ENCODE measurements at places on chromosomes 11 and 22. TPM values are rescaled to one million over a fixed set of nuclear protein-coding genes. Genes with fewer than 3 reads are reported as not detected.

Gene DDX25
- not detected for total RNA-seq

Gene SLC29A2
- total RNA-seq, result 25.5 TPM

Gene C11orf42
- total RNA-seq, result not detected

Gene SCUBE2
- total RNA-seq, result 0.18 TPM

Gene POU2AF2
- not detected for total RNA-seq

- H3K27ac ChIP-seq, result no peak overlapping the region
- H3K4me3 ChIP-seq, result no peak overlapping the region
- no peak for DNase-seq
- H3K27me3 ChIP-seq, result no peaks in the 10 kb centered on the region
These were observed 1176.4 kb downstream of the BRD1 start for GRCh38 chr22:48651036-48651890.

- no peaks in the 10 kb centered on the region for H3K4me1 ChIP-seq
- no peak overlapping the region for H3K27ac ChIP-seq
- no peaks in the 10 kb centered on the region for H3K27me3 ChIP-seq
- no peaks in the 10 kb centered on the region for H3K36me3 ChIP-seq
- no peak overlapping the region for H3K4me3 ChIP-seq
- peak; percentile 51 for DNase-seq
These were observed 2.1 kb downstream of the LGALS12 start for GRCh38 chr11:63508009-63508408.

DNA sequence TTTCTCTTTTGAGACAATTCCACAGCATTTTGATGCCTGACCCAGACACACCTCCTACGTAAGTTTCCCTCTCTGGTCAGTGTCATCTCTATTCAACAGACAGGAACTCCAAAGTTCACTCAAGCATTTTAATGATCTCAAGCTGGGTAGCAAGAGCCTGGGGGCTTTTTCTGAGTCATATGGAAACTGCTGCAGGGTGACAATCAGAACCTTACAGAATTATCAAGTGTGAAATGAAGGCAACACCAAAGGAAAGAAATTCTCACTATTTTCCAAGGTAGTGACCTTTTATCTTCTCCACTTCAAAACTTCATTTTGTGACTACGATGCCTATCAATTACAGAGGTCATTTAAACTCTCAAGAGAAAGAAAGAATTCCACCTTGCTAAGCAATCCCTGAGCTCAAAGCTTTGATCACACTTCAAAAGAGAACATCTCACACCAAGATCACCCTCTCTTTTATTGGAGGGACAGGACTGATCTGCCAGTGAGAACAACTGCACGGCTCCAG, 229.0 kb upstream of the ZC3H12C start:
- no peaks in the 10 kb centered on the region for H3K36me3 ChIP-seq
- H3K4me3 ChIP-seq, result no peak overlapping the region
- H3K27me3 ChIP-seq, result no peaks in the 10 kb centered on the region
- DNase-seq, result peak; percentile 15
- H3K27ac ChIP-seq, result no peak overlapping the region
- H3K4me1 ChIP-seq, result peaks cover 6% of the 10 kb centered on the region

DNA sequence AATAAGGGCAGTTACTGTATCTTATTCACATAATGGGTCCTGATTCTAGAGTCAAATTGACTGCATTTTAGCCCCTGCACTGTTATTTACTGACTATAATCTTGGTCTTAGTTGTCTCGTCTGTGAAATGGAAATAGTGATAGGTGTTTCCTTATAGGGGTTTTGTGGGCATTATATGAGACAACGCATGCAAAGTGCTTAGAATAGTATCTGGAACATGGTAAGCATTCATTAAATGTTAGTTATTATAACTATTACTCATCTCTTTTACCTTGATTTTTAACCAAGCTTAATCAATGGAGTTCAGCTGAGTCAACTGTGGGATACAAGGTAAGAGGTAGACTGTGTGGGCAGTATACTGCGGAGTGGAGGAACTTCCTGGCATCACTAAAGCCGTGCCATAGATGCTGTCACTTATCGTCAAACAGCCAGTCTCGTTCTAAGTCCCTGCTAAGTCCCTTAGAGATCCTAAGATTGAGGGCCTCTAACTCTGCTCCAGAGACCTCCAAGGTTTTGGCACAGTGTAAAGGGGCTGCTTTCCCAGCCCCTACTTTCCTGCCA, 2.6 kb upstream of the ZC3H12C start:
- H3K4me1 ChIP-seq, result peaks cover 34% of the 10 kb centered on the region
- H3K4me3 ChIP-seq, result no peak overlapping the region
- no peaks in the 10 kb centered on the region for H3K27me3 ChIP-seq
- H3K36me3 ChIP-seq, result no peaks in the 10 kb centered on the region
- no peak overlapping the region for H3K27ac ChIP-seq
- DNase-seq, result no peak

DNA sequence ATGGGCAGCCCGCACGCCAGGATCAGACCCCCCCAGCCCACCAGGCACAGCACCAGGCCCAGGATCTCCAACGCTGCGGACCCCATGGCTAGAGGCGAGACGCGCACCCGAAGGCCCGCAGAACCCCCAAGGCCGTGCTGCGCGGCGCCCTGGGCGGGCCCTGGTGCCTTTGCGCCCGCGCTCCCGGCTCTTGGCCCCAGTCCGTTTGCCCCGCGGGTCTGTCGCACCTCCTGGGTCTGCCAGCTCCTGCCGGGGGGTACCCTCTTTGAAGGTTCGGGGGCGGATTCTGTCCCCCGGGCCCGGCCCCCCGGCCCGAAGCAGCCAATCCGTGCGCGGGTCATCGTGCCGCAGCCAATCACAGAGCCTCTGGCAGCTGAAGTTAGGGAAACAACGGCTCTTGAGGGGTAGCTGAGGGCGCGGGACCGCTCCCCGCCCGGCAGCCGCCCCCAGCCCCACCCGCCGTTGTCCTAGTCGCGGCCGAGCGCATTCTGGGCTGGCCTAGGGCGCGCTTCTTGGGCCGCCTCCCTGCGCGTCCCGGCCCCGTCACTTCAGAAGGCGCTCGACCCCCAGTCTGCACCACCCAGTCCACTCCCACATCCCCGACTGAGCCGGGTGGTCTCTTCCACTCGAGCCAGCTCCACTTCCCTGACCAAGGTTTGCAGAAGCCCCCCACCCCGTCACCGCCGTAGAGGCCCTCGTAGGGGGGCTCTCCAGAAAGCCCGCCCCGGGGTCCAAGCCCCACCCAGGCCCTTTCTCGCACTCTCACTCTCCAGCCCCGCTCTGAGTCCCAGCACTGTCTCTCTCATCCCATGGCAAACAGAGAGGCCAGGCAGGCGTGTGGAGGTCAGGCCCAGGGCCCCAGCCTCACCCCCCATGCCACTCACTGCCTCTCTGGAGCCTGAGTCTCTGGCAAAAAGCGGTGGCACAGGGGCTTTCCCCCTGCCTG, at the start of gene CLDN5:
Gene CLDN5 (minus strand): TSS at position 241 of the 946 bp plus-strand sequence. CDS start 155 bp downstream, at position 86.
- H3K4me3 ChIP-seq, result no peak within 1 kb of the TSS
- DNase-seq, result no peak
- H3K36me3 ChIP-seq, result no peaks in the 10 kb centered on the region
- H3K4me1 ChIP-seq, result peaks cover 11% of the 10 kb centered on the region
- no peak within 1 kb of the TSS for H3K27ac ChIP-seq
- H3K27me3 ChIP-seq, result no peaks in the 10 kb centered on the region

GRCh38 chr11:121557348-121557747, 104.6 kb upstream of the SORL1-AS1 start:
- no peak overlapping the region for H3K4me3 ChIP-seq
- H3K36me3 ChIP-seq, result peaks cover 19% of the 10 kb centered on the region
- no peak overlapping the region for H3K27ac ChIP-seq
- DNase-seq, result peak; percentile 40
- H3K4me1 ChIP-seq, result peaks cover 23% of the 10 kb centered on the region

- no peak for DNase-seq
- no peaks in the 10 kb centered on the region for H3K4me1 ChIP-seq
These were observed 8.1 kb downstream of the SHANK2 start for GRCh38 chr11:71244116-71244810.

DNA sequence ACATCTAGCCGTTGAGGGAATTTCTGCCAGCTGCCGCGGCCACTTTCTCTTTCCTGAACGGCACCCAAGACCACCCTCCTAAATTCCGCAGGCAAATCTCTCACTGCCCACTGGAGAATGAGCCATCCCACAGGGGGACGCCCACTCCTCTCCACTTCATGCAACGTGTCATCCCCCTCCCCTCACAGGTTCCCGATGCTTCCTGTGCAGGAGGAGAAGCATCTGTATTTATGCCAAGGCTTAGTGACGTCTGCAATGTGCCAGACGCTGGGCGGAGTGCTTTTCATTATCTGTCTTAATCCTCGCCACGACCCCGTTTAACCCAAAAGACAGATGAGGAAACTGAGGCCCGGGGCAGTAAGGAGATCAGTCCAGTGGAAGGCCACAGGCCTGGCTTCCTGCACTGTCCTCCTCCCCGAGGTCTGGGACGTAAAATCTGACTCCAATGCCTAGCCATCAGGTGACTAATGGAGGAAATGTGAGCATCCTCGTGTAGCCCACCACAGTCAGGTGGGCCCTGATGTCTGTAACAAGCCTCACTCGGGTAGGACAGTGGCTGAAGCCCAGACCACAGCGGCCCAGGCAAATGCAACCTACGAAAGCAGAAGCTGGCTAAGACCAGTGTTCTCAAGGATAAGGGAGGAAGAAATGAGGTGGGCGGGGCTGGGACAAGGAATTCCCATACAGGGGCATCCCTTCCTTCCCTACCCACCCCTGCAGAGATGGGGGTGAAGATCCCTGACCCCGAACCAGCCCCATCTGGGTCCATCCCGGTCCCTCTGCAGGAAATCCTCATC, 23.1 kb downstream of the MN1 start:
- no peaks in the 10 kb centered on the region for H3K36me3 ChIP-seq
- no peaks in the 10 kb centered on the region for H3K27me3 ChIP-seq
- no peak overlapping the region for H3K27ac ChIP-seq
- no peak overlapping the region for H3K4me3 ChIP-seq

- no peaks in the 10 kb centered on the region for H3K36me3 ChIP-seq
- no peak overlapping the region for H3K27ac ChIP-seq
- H3K27me3 ChIP-seq, result no peaks in the 10 kb centered on the region
- no peak overlapping the region for H3K4me3 ChIP-seq
- DNase-seq, result peak; percentile 24
- peaks cover 2% of the 10 kb centered on the region for H3K4me1 ChIP-seq
These were observed 54.3 kb upstream of the CLMP start for GRCh38 chr11:123249354-123249753.

DNA sequence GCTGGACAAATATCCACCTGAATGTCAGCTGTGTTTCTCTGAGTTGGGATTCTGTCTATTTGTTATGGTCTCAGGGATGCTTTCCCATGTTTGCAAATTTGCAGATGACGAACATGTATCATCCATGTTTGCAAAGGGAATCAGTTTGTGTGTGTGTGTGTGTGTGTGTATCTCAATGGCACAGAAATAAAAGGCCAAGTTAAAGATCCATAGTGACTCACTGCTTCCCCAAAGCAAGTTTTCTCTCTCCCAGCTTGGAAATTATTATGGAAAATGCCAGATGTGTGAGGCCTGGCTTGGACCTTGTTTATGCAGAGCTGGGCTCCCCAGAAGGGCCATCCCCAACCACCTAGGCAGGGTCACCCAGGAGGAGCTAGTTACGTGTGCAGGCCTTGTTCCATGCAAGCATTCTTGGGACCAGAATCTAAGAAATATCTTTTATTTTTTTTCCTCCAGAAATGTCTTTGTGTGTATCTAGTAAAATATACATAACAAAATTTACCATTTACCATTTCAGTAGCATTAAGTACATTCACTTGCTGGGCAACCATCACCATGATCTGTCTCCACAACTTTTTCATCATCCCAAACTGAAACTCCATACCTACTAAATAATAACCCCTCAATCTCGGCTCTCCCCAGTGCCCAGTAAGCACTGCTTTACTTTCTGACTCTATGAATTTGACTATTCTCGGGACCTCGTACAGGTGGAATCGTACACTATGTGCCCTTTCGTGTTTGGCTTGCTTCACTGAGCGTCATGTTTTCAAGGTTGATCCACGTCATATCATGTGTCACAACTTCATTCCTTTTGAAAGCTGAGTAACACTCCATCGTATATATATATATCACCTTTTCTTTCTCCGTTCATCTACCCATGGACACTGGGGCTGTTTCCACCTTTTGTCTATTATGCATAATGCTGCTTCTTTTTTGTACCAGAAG, 56.6 kb upstream of the WNT7B start:
- no peaks in the 10 kb centered on the region for H3K27me3 ChIP-seq
- H3K36me3 ChIP-seq, result no peaks in the 10 kb centered on the region
- no peak overlapping the region for H3K27ac ChIP-seq
- no peak for DNase-seq
- H3K4me1 ChIP-seq, result peaks cover 16% of the 10 kb centered on the region

DNA sequence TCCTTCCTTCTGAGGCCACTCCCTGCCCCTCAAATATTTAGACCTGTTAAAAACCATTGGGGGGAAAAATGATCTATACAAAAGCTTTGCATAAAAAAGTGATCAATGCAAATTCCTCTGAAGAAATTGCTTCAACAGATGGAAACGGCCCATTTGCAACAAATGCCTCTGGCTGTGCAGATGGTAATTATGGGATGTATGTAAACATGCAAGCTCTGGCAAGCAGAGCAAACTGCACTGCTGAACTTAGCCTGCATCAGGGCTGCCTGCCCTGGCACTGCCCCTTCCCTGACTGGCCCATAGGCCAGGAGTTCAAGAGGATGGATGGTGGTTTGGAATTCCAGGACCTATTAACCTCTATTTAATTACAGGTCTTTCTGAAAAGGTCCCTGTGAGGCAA, 388.7 kb downstream of the MIAT start:
- DNase-seq, result no peak
- no peaks in the 10 kb centered on the region for H3K4me1 ChIP-seq
- H3K4me3 ChIP-seq, result no peak overlapping the region
- no peak overlapping the region for H3K27ac ChIP-seq

DNA sequence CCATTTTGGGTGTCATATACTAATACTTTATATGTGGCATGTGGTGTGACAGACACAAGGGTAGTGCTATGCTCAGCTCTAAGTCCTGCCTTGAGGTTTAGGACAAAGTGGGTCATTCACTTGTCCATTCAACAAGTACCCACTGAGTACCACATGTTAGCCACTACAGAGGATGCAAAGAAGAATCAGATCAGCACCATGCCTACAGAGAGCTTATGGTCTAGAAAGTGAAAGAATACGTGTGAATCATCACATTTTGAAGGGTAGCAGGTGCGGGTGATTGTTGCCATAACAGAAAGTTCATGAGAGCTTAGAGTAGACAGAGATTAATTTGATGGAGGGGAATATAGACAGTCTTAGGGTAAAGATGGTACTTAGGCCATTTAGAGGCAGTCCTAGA, 18.3 kb downstream of the CLMP start:
- peaks cover 64% of the 10 kb centered on the region for H3K4me1 ChIP-seq
- no peak overlapping the region for H3K4me3 ChIP-seq
- H3K27ac ChIP-seq, result no peak overlapping the region
- no peak for DNase-seq
- H3K36me3 ChIP-seq, result peaks cover 13% of the 10 kb centered on the region

GRCh38 chr11:115385226-115385625, 119.0 kb downstream of the CADM1 start:
- no peaks in the 10 kb centered on the region for H3K27me3 ChIP-seq
- H3K4me3 ChIP-seq, result no peak overlapping the region
- no peak for DNase-seq

DNA sequence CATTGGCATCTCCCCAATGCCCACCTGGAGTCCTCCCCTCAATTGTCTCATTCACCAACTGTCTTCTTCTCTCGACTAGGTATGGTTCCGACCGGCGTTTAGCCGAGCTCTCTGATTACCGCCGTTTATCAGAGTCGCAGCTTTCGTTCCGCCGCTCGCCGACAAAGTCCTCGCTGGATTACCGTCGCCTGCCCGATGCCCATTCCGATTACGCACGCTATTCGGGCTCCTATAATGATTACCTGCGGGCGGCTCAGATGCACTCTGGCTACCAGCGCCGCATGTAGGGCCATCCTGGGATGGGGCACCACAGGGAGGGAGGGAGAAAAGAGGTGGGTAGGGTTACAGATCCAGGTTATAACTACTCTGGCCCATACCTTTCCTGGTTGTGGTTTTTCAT, 10.0 kb downstream of the RBM14 start:
- H3K27me3 ChIP-seq, result no peaks in the 10 kb centered on the region
- no peak overlapping the region for H3K4me3 ChIP-seq
- H3K27ac ChIP-seq, result no peak overlapping the region
- H3K36me3 ChIP-seq, result peaks cover 88% of the 10 kb centered on the region
- no peaks in the 10 kb centered on the region for H3K4me1 ChIP-seq
